ENCODE measurements at places on chromosomes 2 and 18. TPM values are rescaled to one million over a fixed set of nuclear protein-coding genes. Genes with fewer than 3 reads are reported as not detected.

CNRIP1 gene
- not detected for total RNA-seq

AQP12B gene
- total RNA-seq, result not detected

CRYGC gene
- not detected for total RNA-seq

CD8B gene
- 2.1 TPM for total RNA-seq

RFTN2 gene
- total RNA-seq, result not detected

EGR4 gene
- total RNA-seq, result 0.18 TPM

DPP4 gene
- 22.4 TPM for total RNA-seq

TIMM21 gene
- 52.8 TPM for total RNA-seq

ANKRD23 gene
- total RNA-seq, result 5.3 TPM

DNA sequence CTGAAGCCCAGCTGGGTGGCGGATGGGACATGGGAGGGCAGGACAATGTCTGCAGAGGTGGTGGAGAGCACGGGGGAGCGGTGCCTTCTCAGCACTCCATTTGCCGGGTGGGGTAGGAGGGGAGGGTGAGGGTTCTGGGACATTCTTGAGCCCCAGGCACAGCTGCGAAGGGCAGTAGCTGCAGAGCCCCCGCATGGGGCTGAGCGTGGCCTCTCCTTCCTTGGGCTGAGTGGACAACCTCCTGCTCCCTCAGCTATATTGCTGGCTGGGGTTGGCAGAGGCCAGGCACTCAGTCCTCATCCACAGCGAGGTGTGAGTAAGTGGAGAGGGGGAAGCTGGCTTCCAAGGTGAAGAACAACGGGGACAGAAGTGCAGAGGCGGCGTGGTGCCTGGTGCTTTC is 50.1 kb downstream of the RHOB start:
- no peak for DNase-seq

DNA sequence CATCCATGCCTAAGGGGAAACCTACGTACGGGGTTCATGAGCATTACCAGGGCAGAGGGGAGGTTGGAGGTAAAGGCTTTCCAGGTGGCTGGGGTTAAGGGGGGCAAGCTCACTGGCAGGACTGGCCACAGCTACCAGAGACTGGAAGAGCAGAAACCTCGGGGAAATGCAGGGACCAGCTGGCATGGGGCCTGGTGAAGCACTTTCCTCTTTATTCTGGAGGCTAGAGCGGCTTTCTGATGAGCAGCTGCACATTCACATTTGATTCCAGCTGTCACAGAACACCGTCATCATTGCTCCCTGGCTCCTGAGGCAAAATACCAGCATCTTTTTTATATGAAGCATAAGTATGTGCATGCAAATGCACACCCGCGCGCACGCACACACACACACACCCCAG is 28.7 kb upstream of the LRRC30 start:
- DNase-seq, result no peak

- no peak for DNase-seq
Observed at GRCh38 chr2:201004370-201004769, 40.9 kb upstream of the ORC2 start.

DNA sequence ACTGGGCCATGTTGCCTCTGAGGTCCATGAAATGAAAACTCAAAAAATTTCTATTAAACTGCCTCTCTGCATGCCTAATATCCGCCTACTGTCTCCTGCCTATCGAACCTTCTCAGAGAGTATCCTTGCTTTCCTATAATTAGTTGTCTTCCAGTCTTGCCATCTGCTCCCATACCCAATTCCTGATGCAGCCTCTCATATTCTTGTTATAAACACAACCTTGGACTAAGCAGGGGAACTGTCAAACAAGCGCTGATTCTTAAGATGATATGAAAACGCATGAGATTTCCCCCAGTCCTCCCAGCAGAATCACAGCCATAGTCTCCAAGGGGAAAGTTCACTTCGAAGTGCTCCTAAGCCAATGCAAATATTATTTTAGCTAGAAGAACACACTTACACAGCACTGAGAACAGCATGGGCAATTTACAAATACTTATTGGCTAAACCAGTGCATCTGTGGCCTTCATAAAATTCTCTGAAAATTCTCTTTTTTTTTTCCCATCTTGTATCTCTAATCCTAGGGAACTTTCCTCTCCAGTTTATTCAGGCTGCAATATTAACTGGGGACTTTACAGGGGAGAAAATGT is 471.6 kb downstream of the MBD2 start:
- DNase-seq, result no peak

- no peak for DNase-seq
Observed at GRCh38 chr2:157806426-157807077, 69.6 kb downstream of the ACVR1 start.

- no peak for DNase-seq
Observed at GRCh38 chr18:60247103-60247502, 125.5 kb downstream of the MC4R start.

DNA sequence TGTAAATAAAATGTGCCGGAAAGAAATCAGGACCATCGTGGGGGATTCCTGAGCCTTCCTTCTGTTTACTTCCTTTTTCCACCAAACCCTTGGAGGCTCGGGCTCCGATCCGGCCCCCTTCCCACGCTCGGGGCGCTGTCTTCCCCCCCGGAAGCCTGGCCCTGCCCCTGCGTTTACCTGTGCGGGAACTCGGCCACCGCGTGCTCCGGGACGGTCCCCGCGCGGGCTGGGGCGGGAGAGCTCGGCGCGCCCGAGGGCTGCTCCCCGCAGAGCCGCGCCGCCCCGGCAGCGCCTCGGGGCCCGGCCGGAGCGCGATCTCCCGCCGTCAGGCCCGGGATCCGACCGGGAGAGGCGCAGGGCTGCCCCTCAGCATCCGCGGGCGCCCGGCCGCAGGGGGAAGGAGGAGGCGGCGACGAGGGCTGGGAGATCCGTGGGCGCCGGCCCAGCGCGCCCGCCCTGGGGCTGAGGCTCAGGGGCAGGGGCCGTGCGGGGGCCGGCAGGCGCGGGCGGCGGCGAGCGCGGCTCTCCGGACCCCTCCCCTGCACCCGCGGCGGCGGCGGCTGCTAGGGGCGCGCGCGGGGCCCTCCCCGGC is 435 bp downstream of the ADCY3 start:
- DNase-seq, result peak; percentile 60

GRCh38 chr2:144211826-144212225 is 308.1 kb downstream of the ZEB2 start:
- DNase-seq, result no peak

DNA sequence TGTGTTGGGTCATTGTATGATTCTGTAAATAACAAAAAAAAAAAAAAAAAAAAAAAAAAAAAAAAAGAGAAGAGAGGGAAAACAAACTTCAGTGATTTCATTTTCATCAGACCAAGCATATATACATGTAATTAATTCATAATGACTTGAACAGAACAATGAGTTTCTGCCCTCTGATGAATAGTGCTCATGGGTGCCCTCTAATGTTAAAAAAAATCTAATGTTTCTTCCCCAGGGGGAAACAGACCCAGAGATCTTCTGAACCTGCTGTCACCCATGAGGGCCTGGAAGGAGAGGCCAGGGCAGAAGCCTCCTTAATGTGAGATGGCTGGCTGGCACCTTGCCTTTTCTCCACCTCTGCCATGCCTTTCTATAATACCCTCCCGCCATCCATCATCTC is 289.2 kb downstream of the ZNF521 start:
- DNase-seq, result no peak

DNA sequence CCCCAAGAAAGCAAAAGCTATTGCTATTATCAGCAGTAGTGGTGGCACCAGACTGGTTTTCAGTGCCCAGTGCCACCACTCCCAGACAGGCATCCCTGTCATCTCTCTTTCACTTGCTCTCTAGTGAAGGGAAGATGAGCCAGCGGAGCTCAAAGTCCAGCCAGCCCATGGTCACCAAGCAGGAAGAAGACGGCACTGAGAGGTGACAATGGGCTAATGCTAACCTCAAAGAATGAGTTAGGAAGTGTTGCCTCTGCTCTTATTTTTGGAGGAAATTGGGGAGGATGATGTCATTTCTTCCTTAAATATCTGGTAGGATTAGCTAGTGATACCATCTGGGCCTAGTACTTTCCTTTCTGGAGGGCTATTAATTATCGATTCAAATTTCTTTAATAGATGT is 1.7 kb downstream of the SP140 start:
- DNase-seq, result peak; percentile 23

DNA sequence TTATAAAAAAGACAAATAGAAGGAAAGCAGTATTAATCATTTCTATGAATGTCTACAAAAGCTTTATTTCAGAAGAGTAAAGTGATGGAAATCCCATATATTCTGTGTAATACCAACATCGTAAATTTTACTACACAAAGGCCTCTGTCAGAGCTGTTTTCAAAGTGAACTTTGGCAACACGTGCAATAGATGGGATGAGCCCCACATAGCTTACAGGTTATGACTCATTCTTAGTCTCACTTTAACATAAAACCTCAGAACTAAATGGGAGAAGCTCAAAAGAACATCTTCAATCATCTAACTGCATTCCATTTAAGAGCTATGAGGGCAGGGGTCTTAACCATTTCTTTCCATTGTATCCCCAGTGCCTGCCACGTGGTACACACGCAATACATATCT is 11.5 kb downstream of the VPS4B start:
- DNase-seq, result no peak

- DNase-seq, result peak; percentile 2
Observed at GRCh38 chr2:128269063-128269989, 49.3 kb downstream of the HS6ST1 start.

DNA sequence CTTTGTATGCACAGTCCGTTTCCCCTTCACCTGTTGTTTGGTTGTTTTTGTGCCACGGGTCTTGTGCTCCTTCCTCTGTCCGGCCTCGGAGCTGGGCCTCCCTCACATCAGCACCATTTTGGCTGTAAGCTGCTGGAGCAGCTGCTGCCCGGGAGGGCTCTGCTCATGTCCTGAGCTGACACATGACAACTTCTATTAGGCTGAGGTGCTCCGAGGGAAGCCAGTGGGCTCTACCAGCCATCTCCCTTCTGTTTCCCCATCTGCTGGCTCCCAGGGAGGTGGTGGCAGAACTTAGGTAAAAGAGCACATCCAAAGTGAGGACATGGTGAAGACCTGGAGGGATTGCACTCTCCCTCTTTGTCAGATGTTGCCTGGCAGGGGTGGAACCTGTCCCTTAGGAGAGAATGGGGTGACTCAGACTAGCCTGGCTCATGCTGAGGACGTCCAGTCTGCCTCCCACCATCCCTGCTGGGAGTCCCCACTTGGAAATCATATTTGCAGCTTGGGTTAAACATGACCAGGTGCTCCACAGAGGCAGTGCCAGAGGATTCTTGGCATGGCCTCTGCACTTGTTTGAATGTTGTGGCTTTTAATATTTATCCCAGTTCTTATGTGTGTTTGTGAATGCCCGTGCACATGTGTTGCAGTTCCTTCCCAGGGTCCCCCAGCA is 49.8 kb upstream of the TNP1 start:
- no peak for DNase-seq

GRCh38 chr2:60456115-60456770 is 97.2 kb downstream of the BCL11A start:
- no peak for DNase-seq

GRCh38 chr18:72727776-72728175 is 140.0 kb downstream of the NETO1 start:
- no peak for DNase-seq

DNA sequence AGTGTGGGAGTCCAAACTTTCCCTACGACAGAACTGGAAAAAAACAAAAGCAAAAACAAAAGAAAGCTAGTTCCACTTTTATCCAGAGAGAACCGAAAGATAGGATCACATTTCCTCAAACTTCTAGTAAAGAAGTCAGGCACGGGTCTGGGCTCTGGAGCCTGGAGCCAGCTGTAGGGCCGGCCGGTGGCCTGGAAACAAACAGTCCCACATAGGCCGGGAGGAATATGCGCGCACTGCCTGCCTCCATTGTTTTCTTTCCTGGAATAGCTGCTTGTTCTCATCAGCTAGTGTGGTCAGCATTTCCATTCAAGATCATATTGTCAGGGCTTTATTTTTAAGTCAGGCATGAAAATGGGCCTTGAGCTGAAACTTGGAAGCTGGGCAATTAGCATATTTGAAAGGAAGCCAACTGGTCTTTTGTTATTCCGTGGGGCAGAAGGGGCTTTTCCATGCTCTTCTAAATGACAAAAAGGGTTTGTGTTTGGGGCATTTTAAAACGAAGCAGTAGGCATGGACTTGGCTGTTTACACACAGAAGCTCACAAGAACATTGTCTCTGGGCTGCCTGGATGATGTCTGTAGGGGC is 58.7 kb upstream of the RFX8 start:
- DNase-seq, result no peak

- DNase-seq, result no peak
Observed at GRCh38 chr2:39476524-39476923, 39.4 kb upstream of the MAP4K3 start.

- DNase-seq, result no peak
Observed at GRCh38 chr2:15730545-15731212, 139.0 kb downstream of the DDX1 start.

DNA sequence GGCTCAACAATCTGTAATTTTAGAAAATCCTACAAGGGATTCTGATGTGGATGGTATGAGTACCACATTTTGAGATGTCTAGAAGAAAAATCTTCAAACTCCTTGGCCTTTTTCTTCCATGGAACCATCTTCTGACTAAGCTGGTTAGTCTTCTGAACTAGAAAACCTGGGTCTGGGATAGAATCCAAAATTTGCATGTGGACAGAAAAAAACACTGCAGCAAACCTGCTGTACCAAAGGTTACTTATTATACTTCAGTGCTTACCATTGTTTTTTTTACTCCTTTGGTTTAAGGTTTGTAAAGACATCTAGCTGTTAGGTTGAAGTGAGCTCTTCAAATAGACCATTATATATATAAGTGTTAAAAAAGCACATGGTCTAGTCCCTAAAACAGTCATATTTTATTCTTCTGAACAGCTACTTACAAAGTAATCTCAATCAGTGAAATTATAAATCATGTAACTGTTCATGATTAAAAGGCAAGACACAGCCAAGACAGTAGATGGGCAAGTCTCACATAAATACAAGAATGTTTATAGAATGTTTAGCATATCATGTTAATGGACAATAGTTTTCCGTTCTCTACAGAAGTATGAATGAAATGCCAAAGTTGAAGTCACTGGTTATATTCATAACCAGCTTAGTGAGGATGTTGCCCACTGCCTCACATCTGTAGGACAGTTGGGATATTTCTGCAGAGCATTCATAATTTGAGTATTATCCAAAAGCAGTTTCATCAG is 85.5 kb downstream of the ORC4 start:
- DNase-seq, result no peak

- no peak for DNase-seq
Observed at GRCh38 chr2:234885118-234885517, 66.7 kb upstream of the SH3BP4 start.

DNA sequence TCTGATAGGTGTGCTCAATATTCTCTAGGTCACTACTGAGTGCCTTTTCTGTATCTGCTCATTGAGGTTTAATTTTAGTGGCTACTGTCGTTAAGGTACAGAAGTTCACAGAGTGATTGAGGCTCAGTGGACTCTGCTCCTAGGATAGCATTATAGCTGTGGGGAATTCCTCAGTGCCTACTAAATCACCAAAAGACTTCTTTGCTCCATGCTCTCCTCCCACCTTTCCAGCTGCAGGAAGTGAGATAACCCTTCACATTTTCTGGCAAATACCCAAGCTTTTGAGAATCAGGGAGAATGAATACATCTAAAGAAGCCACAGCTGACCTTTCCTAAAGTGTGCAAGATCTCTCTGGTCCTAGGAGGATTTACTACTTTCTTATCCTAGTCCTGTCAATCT is 95.2 kb upstream of the FSIP2 start:
- no peak for DNase-seq

GRCh38 chr2:109242654-109243331 is 113.8 kb downstream of the SH3RF3 start:
- DNase-seq, result no peak
